ENCODE measurements at places on chromosomes 16 and 17. TPM values are rescaled to one million over a fixed set of nuclear protein-coding genes. Genes with fewer than 3 reads are reported as not detected.

TMEM114 gene
- total RNA-seq: not detected

VMO1 gene
- total RNA-seq: not detected

MGAT5B gene
- under 0.01 TPM for total RNA-seq

RNF227 gene
- 7.8 TPM for total RNA-seq

KCNAB3 gene
- total RNA-seq: 0.79 TPM

SOX15 gene
- total RNA-seq: 41.7 TPM

ICAM2 gene
- 0.90 TPM for total RNA-seq

GSG1L gene
- total RNA-seq: not detected

MYH8 gene
- not detected for total RNA-seq

LLGL2 gene
- 44.5 TPM for total RNA-seq

PTX4 gene
- under 0.01 TPM for total RNA-seq

ITGAL gene
- not detected for total RNA-seq

CACNA1G gene
- total RNA-seq: not detected

MAPK7 gene
- 11.1 TPM for total RNA-seq

UTS2R gene
- total RNA-seq: not detected

EFCAB3 gene
- total RNA-seq: not detected

VAT1L gene
- total RNA-seq: not detected

CCL8 gene
- total RNA-seq: not detected

P2RX5 gene
- 0.53 TPM for total RNA-seq

WFDC1 gene
- total RNA-seq: not detected

CNGB1 gene
- total RNA-seq: under 0.01 TPM

CRISPLD2 gene
- 0.53 TPM for total RNA-seq

CCDC92B gene
- total RNA-seq: not detected

GALK1 gene
- 32.8 TPM for total RNA-seq

SLC16A11 gene
- 0.38 TPM for total RNA-seq

EMC6 gene
- 21.3 TPM for total RNA-seq

ACSM2B gene
- not detected for total RNA-seq

PLA2G10 gene
- not detected for total RNA-seq

CACNA1H gene
- not detected for total RNA-seq

ZNF598 gene
- total RNA-seq: 31.9 TPM

ATP2A3 gene
- total RNA-seq: under 0.01 TPM

TMC7 gene
- 3.1 TPM for total RNA-seq

CD300A gene
- total RNA-seq: not detected

OTOA gene
- total RNA-seq: not detected

TNFRSF17 gene
- not detected for total RNA-seq

FGF11 gene
- 12.4 TPM for total RNA-seq

AKAP1 gene
- total RNA-seq: 30.0 TPM

KCNJ12 gene
- total RNA-seq: under 0.01 TPM

OR2C1 gene
- total RNA-seq: not detected

RAP1GAP2 gene
- total RNA-seq: 15.0 TPM
